NCI-H187 (cell line): ENCODE measurements at places on chromosomes 3 and 15.

DNA sequence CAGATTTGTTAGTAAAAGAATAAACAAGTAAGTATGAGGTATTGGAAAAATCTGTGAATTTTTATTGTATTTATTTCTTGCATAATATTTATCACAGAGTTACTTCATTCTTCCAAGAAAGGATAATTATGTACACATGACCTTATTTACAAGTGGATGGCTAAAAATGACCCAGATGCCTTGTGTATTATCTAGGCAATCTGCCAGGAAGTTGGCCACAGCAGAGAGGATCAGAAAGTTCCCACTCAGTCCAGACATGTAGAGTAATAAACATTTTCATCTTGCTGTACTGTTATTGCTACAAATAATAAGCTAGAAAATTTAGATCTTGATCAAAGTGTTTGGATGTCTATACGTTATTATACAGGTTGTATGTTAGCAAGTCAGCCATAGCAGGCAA lies 317.1 kb downstream of the EPHA6 start:
- no peak for DNase-seq

GRCh38 chr15:38593524-38593923 lies 28.9 kb upstream of the RASGRP1 start:
- DNase-seq = no peak

DNA sequence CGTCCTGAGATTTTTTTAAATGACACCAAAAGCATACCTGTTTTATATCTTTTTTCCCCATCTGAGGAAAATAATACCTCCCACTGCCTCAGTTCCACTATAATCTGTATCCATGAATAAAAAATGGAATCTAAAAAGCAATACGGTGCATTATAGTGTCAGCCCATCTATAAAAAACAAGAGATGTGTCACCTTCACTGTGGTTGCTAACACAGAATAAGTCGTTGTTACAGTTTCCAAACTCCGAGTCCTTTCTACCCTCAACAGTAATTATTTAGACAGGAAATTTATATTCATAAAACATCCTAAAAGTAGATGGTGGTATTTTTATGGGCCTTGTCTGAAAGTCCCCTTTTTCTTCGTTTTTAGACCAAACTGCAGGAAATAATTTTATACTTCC lies 19.4 kb downstream of the RFTN1 start:
- DNase-seq = no peak

DNA sequence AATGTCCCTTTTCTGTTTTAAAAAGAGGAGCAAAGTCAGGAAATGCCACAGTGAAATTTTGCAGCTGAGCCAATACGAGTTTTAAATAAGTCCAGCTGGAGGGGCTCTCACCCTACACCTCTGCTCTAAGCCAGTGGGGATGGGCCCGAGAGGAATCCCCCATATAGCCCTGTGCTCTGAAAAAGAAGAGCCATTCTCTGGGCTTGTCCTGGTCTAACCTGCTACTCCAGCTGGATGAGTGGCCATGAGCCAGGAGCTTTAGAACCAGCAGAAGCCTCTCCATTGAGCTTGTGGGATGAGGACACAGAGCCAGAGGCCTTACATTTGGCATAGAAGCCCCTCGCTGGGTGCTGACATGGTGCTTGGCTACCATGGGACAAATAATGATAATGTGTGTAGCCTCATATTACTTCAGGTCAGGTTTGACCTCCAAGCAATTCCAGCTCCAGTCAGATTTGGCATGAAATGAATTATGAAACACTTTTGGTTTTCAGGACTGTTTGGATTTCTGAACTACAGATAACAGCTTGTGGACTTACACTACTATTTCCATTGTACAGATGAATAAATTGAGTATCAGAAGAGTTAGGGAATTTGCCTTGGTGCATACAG lies 172.4 kb downstream of the CHST2 start:
- DNase-seq = no peak

GRCh38 chr3:170419557-170420087 lies 954 bp downstream of the CLDN11 start:
- no peak for DNase-seq

- no peak for DNase-seq
Observed at GRCh38 chr3:24680214-24680967, 185.7 kb upstream of the THRB start.

- DNase-seq = no peak
Observed at GRCh38 chr3:29398787-29399186, 117.9 kb downstream of the RBMS3 start.

GRCh38 chr3:23253214-23253613 lies 50.1 kb downstream of the UBE2E2 start:
- no peak for DNase-seq
